Spinal cord (tissue), 10 donors: ENCODE measurements at places on chromosomes 5 and 9.

GRCh38 chr5:124742983-124743601, 3.3 kb downstream of the ZNF608 start:
- no peak for DNase-seq

- no peak for DNase-seq
Measured at GRCh38 chr9:91900797-91901177, 49.2 kb downstream of the ROR2 start.

DNA sequence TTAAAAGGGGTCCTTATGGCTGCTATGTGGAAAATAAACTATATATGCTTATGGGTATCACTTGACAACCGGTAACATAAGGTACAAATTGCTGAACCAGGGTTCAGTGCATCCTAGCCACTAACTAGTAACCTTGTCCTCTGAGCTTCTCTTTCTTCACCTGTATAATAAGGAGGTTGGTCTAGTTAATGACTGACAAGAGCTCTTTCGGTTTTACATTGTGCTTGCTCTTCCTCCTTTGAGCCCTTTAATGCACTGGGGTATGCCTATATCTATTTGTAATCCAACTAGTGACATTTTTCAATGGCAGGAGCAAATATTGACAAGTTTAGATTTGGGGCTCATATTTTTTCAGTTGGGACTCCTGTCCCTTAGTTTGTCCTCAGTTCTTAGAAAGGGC, 66.1 kb downstream of the NPR3 start:
- DNase-seq: no peak

- no peak for DNase-seq
Measured at GRCh38 chr9:131019388-131020239, 10.6 kb downstream of the LAMC3 start.

GRCh38 chr9:20205821-20206220, 416.5 kb downstream of the MLLT3 start:
- no peak for DNase-seq

DNA sequence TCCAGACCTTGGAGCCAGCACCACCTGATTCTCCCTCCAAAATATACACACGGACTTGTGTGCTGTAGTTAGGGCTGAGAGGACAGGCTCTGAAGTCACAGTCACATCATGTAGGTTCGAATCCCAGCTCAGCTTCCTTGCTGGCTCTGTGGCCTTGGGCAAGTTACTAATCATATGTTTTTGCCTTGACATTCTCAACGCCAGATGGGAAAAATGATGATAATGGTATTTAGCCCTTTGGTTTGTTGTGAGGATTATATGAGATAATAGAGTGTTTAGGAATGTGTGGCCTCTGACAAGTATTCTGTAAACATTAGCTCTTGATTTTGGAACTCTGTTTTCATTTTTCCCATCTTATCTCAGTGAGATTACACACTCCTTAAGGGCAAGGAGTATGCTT, 72.5 kb downstream of the PLAC8L1 start:
- DNase-seq: no peak

- DNase-seq: no peak
Measured at GRCh38 chr9:113399646-113400200, 1.4 kb downstream of the ALAD start.

GRCh38 chr5:133199417-133200178, 147.8 kb downstream of the HSPA4 start:
- peak; percentile 50 for DNase-seq

DNA sequence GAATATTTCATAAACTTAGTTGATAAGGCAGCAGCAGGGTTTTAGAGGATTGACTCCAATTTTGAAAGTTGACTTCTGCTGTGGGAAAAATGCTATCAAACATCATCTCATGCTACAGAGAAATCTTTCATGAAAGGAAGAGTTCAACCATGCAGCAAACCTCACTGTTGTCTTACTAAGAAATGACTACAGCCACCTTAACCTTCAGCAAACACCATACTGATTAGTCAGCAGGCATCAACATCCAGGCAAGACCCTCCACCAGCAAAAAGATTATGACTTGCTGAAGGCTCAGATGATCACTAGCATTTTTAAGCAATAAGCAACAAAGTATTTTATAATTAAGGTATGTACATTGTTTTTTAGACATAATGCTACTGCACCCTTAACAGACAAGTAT, 7.6 kb downstream of the TMEM174 start:
- DNase-seq: no peak

DNA sequence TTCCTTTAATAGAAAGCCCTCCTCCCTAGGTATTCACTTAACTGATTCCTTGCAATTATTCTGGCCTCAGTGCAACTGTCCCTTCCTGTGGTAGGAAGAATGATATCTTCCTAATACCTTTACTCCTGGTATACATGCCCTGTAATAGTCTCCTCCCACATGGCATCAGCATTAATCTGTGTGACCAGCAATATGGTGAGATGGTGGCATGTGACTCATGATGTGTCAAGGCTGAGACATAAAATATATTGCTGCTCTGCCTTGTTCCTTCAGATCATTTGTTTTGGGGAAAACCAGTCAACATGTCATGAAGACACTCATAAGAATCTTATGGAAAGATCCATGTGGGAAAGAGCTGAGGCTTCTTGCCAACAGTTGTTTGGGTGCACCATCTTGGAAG, 149.1 kb upstream of the TRPM3 start:
- DNase-seq: no peak

- peak; percentile 39 for DNase-seq
Measured at GRCh38 chr5:98927989-98928872, 576 bp downstream of the CHD1 start.

GRCh38 chr9:6689893-6690674, 44.6 kb upstream of the GLDC start:
- no peak for DNase-seq

- no peak for DNase-seq
Measured at GRCh38 chr5:29239606-29240005, 1953.9 kb upstream of the CDH6 start.

GRCh38 chr9:131835151-131835910, 95.5 kb upstream of the RAPGEF1 start:
- DNase-seq: no peak

GRCh38 chr9:124723352-124723751, 47.8 kb downstream of the NR6A1 start:
- DNase-seq: no peak

DNA sequence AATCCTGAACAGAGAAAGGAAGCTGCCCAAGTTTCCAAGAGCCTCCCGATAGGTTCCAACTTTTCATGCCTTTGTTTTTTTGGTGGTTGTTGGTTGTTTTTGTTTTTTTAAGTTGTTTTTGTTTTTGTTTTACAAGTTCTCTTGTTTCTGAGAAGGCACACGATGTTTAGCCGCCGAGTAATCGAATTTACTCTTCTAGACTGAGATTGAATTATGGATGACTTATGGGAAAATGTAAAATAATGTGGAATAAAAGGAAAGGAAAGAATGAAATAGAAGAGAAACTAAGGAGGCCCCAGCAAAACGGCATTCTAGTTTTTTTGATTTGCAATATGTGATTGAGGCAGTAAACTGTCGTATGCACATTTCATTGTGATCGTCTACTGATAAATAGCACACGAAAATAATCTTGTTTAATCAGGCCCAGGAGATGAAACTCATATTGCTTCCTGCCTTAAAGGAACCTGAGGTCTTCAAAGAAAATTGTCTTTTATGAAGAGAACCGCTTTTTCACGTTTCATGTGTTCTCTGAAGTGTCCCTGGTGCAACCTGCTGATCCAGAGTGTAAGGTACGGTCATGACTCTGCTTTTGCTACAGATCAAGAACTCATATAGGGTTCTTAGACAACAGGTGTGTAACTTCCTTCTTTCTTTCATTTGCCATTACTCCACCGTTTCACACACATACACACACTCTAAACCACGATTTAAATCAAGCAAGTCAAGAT, 1.3 kb upstream of the GNAQ start:
- DNase-seq: no peak

- DNase-seq: no peak
Measured at GRCh38 chr9:70950270-70950669, 171.2 kb downstream of the TRPM3 start.

- DNase-seq: no peak
Measured at GRCh38 chr9:33318225-33318624, 27.9 kb downstream of the NFX1 start.

- DNase-seq: no peak
Measured at GRCh38 chr5:35876922-35877321, 20.2 kb downstream of the IL7R start.

DNA sequence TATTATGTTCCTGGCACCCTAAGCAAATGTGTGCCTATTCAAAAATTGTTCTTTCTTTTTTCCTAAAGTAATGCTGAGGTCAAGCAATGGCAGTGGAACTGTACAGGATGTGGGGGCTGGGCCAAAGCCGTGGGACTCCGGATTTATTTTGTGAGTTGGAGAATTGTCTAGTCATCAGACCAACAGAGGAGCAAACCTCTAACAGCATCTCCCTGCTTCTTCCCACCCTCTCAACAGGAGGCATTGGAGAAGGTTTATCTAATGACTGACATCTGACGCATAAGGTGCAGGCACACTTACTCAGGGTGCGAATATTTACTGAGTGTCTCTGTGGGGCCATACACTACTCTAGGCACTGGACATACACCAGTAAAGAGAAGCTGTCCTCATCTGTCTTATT, 38.6 kb downstream of the MARCHF11 start:
- no peak for DNase-seq

- DNase-seq: no peak
Measured at GRCh38 chr5:110752953-110753352, 14.1 kb downstream of the SLC25A46 start.

DNA sequence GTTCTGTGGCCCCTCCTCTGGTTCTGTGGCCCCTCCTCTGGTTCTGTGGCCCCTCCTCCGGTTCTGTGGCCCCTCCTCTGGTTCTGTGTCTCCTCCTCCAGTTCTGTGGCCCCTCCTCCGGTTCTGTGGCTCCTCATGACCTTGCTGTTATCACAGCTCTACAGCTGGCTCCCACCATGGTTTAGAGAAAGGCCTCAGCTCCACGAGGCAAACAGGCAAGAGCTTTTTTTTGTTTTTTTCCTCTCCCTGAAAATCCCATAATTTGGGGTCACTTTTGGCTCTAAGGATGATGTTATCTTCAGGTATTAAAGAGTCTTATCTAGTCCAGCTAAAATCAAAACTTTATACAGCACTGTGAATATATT, 31.8 kb downstream of the C5orf15 start:
- no peak for DNase-seq

- no peak for DNase-seq
Measured at GRCh38 chr9:13034694-13035002, 244.8 kb downstream of the MPDZ start.

DNA sequence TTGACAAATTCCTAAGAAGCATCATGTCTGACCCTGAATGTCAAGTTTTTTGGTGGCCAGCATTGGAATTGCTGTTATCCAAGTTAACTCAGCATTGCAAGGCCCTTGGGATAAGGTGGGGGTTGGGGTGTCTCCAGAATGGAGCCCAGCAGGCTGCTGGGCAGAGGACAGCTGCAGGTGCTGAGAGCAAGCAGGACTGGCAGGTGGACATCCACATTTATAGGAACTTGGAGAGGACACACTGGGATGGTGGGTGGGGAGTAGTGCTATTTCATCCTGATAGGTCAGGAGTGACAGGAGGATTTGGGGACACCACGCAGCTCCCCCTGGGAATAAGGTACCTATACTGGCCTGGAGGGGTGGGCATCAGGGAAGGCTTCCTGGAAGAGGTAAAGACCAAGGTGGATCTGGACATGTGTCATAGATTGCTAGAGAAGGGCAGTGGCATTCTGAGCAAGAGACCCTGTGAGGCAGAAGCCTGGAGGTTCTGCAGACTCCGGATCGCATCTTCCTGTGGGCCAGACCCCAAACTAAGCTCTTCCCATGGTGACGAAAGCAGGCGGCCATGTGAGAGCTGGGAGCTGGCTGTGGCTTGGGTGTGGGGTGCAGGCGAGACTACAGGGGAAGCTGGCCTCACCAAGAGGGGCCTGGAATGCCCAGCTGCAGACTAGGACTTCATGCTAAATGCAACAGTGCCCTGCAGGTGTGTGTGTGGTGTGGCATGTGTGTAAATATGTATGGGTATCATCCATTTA, 148.1 kb downstream of the RGS3 start:
- no peak for DNase-seq

DNA sequence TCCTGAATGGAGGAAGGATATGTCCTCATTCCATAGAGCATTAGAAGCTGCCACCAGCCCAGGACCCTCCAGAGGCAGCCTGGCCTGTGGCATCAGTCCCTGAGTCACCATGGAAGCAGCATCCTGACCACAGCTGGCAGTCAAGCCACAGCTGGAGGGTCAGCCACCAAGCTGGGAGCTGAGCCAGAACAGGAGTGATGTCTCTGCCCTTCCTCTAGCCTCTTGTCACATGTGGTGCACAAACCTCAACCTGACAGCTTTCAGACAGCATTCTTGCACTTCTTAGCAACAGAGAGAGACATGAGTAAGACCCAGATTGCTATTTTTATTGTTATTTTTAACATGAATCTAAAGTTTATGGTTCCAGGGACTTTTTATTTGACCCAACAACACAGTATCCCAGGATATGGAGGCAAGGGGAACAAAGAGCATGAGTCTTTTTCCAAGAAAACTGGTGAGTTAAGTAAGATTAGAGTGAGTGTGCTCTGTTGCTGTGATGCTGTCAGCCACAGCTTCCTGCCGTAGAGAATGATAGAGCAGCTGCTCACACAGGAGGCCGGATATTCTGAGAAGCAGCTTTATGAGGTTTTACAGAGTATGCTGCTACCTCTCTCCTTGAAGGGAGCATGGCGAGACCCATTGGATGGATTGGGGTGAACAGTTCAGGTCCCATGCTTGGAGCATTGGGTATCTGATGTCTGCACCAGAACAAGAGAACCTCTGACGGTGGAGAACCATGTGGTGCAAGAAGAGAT, 13.0 kb upstream of the CYFIP2 start:
- peak; percentile 5 for DNase-seq

- no peak for DNase-seq
Measured at GRCh38 chr5:76926329-76927105, 26.3 kb upstream of the CRHBP start.

DNA sequence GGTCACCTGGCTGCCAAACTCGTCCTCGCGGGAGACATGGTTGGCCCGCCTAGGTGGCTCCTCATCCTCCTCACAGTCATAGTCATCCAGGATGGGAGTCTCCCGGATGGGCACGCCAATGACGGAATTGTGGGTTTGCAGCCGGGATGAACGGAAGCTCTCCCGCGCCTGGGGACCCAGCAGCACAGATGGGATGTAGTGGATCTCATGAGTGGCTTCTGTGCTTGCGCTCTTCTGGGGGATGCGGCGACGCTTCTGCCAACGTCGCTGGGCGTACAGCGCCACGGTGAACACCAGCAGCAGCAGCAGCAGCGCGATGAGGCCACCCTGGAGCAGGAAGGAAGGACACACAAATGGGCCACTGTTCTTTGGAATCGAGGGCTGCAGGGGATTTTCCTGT, 200.4 kb downstream of the ASTN2 start:
- DNase-seq: no peak

GRCh38 chr9:34187891-34188240, 9.0 kb downstream of the UBAP1 start:
- DNase-seq: no peak
